COLO829 (cell line): ENCODE measurements at places on chromosomes 2 and 18.
A peak's percentile ranks its signal among the peaks of the same experiment; 100 is the strongest.

DNA sequence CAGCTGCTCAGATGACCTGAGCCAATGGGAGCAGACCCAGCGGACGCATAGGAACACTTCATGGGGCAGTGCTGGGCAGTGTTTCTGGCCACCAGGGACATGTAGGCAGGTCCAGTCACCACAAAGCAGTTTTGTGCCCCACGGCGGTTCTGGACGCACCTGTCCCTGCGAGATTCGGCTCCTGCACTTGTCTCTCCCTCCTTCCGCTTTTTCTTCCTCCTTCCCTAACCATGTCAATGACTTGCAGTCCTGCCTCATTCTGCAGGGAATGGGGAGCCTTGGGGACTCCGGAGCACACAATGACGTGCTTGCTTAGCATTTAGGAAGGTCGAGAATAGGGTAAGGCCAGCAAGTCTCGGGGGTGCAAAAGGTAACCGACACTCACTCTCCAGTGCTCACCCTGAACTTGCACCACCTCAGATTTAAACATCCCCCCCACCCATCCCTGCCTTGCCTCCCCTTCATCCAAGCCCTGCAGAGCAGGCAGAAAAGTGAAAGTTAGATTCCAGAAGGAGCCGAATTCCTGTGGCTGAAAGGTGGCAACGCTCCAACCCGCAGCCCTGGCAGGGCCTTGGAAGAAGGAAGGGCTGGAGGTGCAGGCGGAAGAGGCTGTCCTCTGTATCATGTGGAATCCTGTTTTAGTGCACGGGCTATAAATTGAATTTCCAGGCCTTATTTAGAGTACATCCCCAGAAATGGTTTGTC, 40.5 kb upstream of the ATG16L1 start:
- peak; percentile 76 for DNase-seq

GRCh38 chr2:63789338-63790020, 52.2 kb upstream of the UGP2 start:
- DNase-seq = no peak

DNA sequence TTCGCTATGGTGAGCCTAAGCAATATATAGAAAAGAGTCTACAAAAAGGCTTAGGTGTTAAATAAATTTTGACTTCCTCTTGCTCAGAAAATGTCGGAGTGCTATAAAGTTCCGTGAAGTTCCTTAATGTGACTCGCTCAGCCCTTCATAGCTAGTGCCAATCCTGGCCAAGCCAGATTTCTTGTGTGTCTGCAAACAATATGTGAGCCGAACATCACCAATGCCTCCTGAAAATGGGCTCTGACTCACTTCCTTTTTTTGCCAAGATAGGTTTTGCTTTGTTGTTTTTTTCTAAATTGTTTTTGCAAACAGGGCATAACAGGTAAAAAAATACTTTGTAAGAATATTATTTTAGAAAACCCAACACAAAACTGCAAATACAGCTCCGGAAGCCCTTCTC, 26.1 kb downstream of the CDC42EP3 start:
- DNase-seq = no peak

GRCh38 chr2:5598156-5598555, 94.0 kb upstream of the SOX11 start:
- DNase-seq = no peak

DNA sequence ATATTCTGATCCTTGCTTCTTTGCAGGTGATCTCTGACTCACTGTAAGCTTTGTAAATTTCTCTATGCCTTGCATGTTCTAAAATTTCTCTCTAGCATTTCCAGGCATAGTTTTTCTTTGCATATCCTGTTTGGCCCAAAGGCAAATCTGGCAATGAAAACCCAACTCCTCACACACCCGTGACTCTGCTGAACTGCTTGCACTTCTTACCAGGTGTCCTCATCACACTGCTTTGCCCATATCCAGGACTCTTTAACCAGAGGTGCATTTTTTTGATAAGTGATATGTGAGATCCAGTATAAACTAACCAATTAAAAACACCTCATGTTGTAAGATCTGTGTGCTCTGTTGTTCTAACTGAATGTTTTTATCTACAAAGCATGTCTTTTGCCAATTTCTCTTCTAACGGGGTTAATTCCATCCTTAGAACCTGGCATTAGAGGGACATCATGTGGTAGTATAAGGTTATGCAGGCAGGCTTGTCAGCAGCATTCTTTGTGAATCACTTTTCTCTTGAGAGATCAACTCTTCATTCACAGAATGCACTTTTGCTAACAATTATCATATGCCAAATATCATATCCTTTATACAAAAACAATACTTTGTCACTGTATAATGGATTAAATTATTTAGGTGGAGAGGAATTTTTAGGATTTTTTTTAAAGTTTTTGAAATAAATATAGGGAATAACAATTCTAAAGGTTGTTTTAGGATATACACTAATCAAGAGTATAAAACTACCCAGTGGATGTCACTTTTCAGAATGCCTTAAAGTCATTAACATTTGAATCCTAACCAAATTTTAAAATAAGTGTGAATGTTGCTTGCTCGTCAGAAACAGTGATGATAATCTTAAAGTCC, 20.8 kb upstream of the TMX3 start:
- peak; percentile 72 for DNase-seq

DNA sequence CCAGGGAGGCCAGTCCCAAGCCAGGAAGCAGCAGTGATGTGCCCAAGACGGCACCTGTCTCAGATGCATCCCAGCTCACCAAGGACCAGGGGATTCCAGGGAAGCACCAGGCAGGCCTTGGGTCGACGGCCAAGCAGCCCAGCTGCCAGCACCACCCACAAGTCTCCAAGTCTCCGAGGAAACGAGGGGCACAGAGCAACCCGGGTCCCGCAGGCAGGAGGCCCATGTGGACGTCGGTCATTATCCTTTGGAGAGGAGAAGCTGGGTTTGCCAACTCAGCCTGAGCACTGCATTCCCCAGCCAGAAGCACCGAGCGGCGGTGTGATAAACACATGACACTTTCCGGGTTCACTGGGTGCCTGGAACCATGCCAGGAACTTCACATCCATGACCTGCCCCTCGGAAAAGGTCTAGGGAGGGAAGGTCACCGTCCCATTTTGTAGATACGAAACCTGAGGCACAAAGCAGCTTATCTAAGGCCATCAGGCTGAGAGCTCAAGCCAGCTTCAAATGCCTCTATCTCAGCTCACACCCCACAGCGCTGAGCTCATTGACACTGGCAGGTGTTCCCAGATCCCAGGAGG, 104.5 kb downstream of the ZNF516 start:
- DNase-seq = no peak

- DNase-seq = no peak
Measured at GRCh38 chr18:14746897-14747296, 1.1 kb upstream of the ANKRD30B start.

GRCh38 chr2:3054066-3054465, 323.6 kb downstream of the EIPR1 start:
- no peak for DNase-seq

GRCh38 chr2:222613715-222614331, 42.1 kb downstream of the FARSB start:
- DNase-seq = peak; percentile 79

- no peak for DNase-seq
Measured at GRCh38 chr2:96085541-96086355, 30.6 kb downstream of the ADRA2B start.

DNA sequence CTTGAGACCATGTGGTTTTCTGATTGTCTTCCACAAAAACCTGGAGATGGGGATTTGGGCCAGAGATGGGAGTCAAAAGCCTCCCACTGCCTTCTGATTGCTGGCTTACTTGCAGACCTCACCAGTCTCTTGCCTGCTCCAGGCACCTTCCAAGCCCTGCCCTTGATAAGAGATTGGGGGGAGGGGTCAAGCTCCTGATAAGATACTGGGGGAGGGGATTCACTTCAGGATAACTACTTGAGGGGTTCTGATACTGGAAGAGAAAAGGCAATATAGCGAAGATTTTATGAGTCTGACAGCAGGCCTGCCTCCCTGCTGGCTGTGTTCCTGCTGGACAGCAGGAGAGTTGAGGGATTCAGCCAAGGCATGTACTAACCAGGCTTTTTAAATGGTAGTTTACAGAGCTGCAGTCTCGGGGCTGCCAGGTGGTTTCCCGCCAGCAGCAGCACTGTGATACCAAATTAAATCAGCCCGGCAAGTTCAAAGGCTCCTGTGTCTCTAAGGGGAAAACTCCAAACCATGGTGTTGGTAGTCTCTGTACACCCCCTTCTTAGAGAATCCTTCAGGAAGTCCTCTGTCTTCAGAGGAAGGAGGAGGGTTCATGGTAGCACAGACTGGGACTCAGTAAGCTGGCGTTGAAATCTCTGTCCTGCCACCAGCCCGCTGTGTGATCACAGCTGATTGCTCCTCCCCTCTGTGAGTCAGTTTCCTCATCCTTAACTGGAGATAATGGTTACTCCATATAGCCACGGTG, 58.3 kb downstream of the FBXO36 start:
- DNase-seq = no peak

DNA sequence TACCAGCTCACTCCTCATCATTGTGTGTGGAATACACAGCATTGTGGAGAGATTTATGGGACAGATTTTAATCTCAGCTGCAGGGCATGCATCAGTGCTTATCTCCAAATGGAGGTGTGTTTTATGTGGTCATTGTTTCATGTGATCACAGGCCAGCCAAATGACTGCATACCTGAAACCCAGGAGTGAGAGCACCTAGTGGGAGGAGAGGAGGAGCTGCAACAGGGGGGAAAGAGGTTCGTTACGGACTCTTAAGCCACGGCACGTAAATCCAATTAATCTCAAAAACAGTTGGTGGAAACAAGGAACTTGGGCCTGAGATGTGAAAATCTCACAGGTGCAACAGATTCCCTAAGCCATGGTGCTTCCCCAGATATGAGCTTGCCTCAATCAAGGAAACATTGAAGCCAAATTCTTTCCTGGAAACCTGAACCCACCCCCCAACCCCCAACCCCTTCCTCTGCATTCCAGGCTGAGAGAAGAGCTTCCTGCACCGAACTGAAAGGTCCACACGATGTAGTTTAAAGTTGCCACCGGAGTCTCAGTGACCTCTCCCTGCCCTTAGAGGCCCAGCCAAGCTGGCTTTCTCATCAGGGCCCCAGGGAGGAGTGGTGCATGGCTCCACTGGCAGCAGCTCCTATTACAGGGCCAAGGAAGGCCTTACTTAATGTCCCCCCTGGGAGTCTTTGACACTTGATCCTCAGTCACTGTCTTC, 167.4 kb downstream of the C1D start:
- no peak for DNase-seq

DNA sequence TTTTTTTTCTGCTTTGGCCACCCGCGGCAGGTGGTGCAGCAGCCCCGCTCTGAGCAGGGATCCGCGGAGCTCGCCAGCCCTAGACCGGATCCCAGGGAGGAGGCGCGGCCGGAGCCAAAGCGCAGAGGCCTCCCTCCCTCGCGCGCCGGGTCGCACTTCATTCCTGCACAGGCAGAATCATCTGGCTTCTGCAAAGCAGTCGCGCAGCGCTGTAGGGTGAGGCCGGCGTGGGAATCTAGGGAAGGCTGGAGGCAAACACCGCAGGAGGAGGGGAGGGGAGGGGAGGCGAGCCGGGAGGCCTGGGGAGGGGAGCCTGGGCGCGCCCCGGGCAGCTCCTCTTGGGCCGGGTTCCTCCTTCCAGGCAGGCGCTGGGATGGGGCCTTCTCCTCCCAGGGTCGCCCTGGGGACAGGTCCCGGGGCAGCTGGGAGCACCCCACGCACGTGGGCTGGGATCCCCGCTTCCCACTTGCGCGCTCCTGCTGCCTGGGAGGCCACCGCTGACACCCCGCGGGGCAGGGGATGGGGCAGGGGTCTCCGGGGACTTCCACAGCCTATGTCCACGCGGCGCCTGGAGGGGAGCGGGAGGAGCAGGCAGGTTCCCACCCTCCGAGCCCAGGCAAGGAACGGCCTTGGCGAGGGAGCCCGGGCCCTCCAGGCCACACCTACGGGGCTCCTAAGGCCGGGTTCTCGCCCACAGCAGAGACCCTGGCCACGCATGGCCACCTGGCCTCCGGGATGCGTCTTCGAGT, 45.0 kb downstream of the MBP start:
- no peak for DNase-seq

DNA sequence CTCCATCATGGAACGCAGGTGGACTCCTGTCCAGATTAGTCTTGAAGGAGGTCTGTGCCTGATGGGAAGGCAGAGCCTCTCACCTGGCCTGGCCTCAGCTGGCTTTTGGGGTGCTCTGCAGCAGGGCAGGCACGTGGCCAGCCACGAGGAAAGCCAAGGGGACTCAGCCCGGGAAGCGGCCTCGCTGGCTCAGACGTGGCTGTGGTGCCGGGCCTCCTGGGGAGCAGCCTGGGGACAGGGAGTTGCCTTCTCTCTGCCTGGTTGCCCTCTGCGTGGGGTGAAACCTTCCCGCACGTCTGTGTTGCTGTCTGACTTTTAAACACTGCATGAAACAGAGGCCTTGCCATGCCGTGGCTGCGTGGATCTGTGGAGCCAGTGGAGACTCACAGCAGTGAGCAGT, 45.0 kb downstream of the RTP5 start:
- DNase-seq = no peak

DNA sequence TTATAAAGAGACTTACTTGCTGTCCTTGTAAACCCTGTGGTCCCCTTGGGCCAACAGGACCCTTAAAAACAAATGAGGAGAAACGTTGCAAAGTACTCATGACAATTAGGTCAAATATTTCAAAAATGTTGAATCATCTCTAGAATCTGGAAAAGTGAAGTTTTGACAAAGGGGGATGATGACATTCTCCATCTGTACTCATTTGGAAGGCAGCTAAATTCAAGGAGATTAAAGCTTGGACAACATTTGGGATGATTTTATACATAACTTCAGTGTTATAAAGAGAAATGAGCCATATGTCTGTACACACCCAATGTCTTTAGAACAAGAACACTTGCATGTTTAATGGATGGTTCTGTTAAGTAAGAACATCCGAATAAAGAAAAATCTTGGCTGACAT, 92.9 kb downstream of the COL5A2 start:
- no peak for DNase-seq

GRCh38 chr2:240466579-240467148, 31.2 kb downstream of the GPC1 start:
- no peak for DNase-seq

GRCh38 chr2:125526093-125526492, 1129.9 kb upstream of the GYPC start:
- no peak for DNase-seq

- DNase-seq = no peak
Measured at GRCh38 chr2:196162586-196163175, 8.7 kb downstream of the STK17B start.

GRCh38 chr18:75407468-75408437, 19.8 kb downstream of the SMIM21 start:
- DNase-seq = no peak

- peak; percentile 10 for DNase-seq
Measured at GRCh38 chr2:26471766-26472706, 5.9 kb downstream of the OTOF start.

- no peak for DNase-seq
Measured at GRCh38 chr2:86366651-86367498, 29.4 kb upstream of the REEP1 start.

GRCh38 chr2:36478999-36479398, 119.0 kb downstream of the FEZ2 start:
- no peak for DNase-seq

- peak; percentile 17 for DNase-seq
Measured at GRCh38 chr2:182716650-182716979, 558 bp downstream of the DNAJC10 start.

DNA sequence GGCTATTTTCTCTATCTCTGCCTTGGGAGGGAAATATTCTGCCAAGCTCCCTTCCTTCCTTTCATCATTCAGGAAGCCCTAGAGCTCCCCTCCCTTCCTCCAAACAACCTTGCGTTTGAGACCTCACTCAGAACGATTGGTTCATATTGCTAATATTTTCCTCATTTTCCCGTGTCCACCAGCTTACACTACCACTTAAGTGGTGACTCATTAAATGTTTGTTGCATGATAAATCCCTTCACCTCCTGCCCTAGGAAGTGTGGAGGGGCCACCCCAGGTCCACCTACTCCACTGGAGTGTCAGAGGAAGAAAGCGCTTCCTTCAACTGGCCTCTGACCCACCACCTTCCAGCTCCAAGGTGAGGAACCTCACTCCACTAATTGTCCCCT, 2.3 kb upstream of the LPIN2 start:
- peak; percentile 13 for DNase-seq
